ENCODE measurements at places on chromosomes 4 and X.

GRCh38 chr4:33722254-33722653 is 2522.1 kb downstream of the ARAP2 start:
- peak; percentile 32 for DNase-seq

DNA sequence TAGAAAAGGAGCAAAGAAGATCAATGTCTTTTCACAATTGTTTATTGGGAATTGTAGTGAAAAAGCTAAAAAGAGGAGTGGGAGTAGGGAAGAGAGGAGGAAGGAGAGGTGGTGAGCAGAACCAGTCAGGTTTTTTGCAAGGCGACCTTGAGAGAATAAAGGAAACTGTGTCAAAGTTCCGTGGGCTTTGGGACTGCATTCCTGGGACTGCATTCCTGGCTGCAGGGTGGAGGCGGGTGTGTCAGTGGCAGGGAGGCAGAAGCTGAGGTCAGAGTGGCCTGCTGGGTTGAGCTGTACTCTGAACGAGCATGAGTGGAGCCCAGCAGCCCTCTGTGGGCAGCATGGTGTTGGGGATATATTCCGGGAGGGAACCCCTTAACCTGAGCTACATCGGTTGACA is 66.8 kb upstream of the UCP1 start:
- DNase-seq: peak; percentile 55

DNA sequence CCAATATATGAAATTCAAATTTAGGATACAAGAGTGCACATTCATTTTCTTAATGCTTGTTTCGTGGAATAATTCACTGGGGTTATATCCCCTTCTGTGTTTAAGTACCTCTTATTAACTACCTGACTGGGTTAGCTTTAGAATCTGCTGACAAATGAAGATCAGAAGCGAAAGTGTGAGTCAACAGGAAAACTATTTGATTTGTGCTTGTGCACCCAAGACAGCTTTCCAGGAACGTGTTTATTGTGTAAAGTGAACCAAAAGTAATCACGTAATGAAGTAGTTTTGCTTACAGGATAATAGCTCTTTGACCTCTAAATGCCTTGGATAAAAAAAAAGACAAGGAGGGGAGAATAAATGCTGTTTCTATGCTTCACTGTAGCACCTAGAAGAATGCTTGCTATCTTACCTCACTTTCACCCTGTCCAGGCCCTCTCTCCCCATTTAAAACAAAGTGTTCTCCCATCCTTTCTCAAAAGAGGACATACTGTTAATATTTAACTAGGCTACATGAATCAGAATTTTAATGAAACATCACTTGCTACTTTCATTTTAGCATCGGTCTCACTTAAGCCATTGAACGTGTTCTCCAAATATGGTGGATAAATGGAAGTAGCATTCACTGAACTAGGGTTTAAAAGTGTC is 141.9 kb downstream of the THOC2 start:
- peak; percentile 54 for DNase-seq

DNA sequence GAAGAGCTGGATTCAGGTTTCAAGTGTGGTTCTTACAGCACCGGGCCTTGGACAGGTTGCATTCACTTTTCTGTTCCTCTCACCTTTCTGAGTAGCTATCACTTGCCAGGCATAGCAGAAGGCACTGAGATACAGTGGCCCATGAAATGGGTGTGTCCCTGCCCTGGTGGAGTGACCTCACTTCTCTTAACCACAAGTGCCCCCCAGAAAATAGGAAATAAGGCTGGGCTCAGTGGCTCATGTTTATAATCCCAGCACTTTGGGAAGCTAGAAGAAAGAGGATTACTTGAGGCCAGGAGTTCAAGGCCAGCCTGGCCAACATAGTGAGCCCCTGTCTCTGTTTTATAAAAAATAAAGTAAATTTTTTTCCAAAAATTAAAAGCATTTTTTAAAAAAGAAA is 101.7 kb upstream of the KIT start:
- no peak for DNase-seq

- no peak for DNase-seq
Measured at GRCh38 chrX:8432396-8432795, 32.2 kb upstream of the VCX3B start.

DNA sequence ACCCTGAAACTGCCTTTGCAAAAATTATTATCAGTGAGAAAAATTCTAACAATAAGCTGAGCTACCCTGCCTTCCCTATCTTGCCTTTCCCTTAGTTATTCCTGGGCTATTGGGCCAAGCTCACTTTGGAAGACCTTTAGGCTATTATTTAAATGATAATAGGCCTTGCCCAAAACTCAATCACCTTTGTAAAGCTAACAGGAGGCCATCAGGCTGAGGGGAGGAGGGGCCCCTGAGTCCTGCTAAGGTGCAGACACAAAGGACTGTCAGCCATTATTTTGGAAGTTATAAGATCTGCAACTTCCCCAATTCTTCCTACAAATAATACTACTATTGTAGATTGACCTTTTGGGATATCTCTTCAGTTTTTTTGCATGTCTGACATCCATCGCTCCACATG is 278.8 kb upstream of the DIAPH2 start:
- DNase-seq: no peak

- peak; percentile 70 for DNase-seq
Measured at GRCh38 chr4:15649914-15650545, 5.1 kb downstream of the FBXL5 start.

DNA sequence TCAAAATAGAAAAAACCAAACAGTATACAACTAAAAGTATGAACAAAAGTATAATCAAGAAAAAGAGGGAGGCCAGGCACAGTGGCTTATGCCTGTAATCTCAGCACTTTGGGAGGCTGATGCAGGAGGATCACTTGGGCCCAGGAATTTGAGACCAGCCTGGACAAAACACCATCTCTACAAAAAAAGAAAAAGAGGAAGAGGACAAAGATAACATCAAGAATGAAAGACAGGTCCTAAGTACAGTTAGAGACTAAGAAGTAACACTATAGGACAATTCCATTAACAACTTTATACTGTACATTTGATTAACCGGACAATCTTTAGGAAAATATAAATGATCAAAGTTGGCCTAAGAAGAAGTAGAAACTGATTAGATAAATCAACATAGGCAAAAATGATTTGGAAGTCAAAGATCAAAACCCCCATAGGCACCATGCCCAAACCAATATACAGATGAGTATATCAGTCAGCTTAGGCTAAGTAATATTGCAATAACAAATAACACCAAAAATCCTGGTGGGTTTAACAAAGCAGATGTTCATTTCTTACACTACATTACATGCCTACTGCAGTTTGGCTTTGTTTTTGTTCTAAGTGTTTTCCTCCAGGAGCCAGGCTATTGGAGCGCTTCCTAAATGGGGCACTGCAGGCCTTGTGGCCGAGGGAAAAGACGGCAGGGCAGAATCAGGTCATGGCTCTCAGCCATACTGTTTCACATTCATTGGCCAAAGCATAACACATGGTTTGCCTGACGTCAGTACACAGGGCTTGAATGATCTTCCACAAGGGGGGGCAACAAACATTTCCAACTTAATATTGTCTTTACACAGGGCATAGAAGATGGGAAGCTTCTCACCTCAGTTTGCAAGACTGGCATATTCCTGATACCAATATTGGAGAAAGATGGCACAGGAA is 42.2 kb upstream of the HGFAC start:
- DNase-seq: peak; percentile 13

- DNase-seq: peak; percentile 98
Measured at GRCh38 chr4:129093191-129093920, at the start of gene SCLT1. Gene SCLT1 (minus strand): TSS chr4:129093539. CDS start chr4:129093103, 436 bp downstream.

- DNase-seq: no peak
Measured at GRCh38 chr4:81399306-81400086, 72.2 kb downstream of the RASGEF1B start.

- DNase-seq: no peak
Measured at GRCh38 chr4:140423106-140423505, 4.3 kb downstream of the CLGN start.

DNA sequence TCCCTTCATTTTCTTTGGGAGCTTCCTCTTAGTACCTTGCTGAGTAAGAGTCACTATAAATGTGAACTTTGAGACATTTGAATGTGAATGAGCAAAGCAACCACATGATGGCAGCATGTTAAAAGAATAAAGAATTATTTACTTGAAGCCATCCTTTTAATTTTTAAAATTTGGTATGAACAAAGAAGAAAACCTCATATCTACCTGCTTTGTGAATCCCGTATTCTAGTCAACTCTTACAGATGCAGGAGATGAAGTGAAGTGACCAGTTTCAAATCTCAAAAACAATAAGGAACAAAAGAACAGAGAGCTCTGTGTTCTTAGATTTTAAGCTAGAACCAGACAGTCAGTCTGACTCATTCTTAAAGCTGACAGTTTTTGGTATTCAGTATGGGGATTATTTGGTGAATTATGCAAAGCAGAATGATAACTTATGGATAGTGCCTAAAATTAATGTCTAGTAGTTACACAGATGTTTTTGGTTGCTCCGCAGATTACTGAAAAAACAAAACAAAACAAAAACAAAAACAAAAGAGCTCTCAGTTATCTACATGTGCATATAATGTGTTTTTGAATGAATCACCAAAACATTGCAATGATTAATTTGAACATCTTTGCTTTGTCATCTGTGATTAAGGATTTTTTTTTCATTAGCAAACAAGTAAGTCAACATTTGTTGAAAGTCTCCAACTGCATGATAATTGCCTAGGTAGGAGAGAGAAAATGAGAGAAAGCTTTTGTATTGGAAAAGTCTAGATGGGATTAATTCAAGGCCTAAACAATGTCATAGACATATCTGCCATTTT is 48.2 kb upstream of the H2AZ1 start:
- peak; percentile 56 for DNase-seq

DNA sequence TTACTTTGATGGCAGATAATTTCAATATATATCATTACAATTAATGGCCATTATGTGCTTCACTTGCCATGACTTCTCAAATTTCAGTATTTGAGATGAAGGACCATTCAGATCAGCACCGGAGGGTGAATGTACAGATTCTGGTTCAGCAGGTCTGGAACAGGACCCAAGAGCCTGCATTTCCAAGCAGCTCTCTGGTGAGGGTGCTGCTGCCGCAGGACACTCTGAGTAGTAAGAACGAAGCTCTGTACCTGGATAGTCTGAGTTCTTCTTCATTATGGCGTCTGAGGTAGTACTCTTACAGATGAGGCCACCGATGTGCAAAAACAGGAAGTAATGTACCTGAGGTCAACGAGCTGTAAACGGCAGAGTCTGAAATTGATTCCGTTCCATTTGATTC is 228.2 kb downstream of the FBXW7 start:
- DNase-seq: no peak

- DNase-seq: peak; percentile 63
Measured at GRCh38 chr4:118865091-118865708, 23.5 kb upstream of the SYNPO2 start.

DNA sequence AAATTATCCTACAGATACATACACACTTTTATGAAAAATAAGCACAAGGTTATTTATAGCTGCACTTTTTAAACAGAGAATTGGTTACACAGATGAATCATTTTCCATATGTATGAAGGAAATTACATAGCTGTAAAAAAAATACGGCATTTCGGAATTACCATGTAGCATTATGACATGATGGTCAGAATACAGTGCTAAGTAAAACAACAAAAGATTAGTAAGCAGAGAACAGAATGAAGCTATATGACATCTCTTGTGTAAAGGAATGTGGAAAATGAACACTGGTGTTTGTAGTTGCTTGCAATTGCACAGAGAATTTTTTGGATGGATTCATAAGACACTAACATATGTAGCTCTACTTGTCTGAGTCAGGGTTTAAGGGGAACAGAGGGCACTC is 1222.0 kb upstream of the PRKX start:
- no peak for DNase-seq

DNA sequence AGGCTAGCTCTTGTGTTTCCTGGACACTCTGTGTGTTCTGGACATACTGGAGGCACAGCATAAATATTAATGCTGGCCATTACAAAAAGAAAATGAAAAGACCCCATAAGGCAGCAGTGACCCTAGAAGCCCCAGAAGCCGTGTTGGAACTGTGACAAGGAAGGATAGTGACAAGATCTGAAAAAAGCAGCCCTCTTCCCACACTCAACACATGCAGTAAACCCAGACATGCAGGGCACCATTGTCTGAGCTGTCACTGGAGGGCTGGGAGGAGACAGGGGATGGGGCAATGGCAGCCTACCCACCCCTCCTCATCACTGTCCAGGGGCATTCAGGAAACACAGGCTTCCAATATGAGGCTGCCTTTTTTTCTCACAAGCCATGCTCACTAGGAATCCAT is 6.5 kb downstream of the TRIM2 start:
- no peak for DNase-seq

- DNase-seq: no peak
Measured at GRCh38 chr4:41913509-41913908, 21.7 kb upstream of the TMEM33 start.

DNA sequence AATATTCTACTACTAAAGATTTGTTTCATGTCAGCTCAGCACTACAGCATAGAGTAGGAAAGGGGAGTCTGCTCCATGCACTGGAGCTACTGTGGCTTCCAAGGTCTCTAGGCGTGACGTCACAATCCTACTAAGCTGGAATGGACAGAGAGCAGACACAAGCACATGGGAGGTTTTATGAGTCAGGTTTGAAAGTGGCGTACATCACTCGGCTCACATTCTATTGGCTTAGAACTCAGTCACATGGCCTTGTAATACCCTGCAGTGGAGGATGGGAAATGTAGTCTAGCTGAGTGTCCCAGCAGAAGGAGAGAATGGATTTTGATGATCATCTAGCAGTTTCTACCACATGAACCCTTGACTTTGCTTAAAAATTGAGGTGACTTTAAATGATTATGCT is 624.8 kb upstream of the ATOH1 start:
- peak; percentile 4 for DNase-seq

DNA sequence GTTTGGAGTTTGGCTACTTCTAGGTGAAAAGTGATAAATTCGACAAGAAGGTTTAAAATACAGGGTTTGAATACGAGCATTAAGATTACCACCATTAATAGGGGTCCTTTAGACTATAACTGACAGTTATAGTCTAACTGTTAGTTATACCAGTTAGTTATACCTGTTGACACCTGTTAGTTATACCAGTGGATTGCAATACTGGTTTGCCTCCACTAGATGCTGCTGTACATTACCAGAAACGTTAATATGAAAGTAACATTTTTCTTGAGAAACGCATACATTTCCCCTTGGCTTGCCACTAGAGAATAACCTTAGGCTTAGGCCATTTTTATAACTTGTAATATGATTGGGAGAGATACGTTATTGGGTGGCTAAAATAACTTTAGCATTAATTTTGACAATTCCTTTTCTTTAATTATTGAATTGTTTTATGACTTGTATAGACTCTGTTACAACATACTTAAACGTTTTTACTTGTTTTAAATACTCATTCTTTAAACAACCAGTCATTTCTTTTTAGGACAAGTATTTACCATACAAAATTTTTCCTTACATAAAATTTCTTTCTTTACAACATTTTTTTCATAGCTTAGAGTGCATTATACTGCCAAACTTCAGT is 911.2 kb downstream of the FSTL5 start:
- DNase-seq: no peak

GRCh38 chr4:2733844-2734574 is 22.1 kb downstream of the TNIP2 start:
- DNase-seq: no peak

All from EH (cell line).